ENCODE measurements at places on chromosomes 7 and 10. TPM values are rescaled to one million over a fixed set of nuclear protein-coding genes. Genes with fewer than 3 reads are reported as not detected.

DNA sequence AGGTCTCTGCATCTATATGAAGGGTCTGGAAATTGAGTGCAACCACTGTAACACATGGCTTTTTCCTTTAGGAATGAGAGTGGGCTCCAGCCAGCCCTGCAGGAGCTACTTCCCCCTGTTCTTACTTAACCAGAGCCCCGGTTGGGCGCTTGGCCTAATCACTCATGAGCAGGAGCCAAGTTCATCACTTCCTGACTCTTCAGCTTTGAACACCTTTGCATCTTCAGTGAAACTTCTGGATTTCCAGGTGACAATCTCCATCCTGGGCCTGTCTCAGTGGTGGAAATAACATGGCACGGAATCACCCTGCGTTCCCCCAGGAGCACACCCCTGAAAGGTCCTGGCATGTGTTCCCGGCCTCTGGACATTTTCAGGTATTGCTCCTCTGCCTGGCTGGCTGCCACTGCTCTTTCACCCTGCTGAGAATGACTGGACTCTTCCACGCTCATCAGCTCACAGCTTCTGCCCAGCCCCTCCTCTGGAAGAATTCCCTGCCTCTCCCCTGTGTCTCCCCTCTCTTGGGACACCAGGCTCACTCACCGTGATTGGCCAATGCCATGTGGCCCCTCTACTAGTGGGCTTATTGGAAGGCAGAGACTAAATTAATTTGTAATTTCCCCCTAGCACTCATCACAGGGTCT, 229.1 kb upstream of the GRB10 start:
- DNase-seq, result no peak
- H3K4me3 ChIP-seq, result no peak overlapping the region
- H3K36me3 ChIP-seq, result no peaks in the 10 kb centered on the region
- H3K4me1 ChIP-seq, result peaks cover 11% of the 10 kb centered on the region
- no peak overlapping the region for H3K27ac ChIP-seq

DNA sequence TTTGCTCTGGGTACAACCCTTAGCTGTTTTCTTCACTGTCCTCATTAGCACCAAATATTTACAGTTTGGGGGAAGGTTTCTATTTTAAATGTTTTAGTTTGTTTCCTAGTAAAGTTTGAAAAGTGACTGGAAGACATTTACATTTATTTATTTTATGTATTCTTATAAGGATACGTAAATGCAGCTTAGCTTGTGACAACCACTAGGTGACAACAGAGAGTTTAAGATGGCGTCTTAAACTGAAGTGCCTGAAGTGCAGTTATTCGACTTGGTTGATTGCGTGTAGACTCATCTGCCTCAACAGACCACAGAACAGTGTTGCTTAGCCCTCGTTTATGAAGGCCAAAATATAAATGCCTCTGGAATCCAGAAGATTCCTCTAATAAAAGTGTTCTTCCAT, 378.2 kb upstream of the MYO3A start:
- H3K4me3 ChIP-seq, result no peak overlapping the region
- H3K4me1 ChIP-seq, result no peaks in the 10 kb centered on the region
- no peaks in the 10 kb centered on the region for H3K36me3 ChIP-seq
- no peak overlapping the region for H3K27ac ChIP-seq
- no peak for DNase-seq
- H3K27me3 ChIP-seq, result no peaks in the 10 kb centered on the region

GRCh38 chr7:99098286-99098823, 45.6 kb downstream of the SMURF1 start:
- H3K4me3 ChIP-seq, result no peak overlapping the region
- H3K36me3 ChIP-seq, result no peaks in the 10 kb centered on the region
- H3K27me3 ChIP-seq, result no peaks in the 10 kb centered on the region
- DNase-seq, result no peak
- peaks cover 41% of the 10 kb centered on the region for H3K4me1 ChIP-seq

- H3K4me3 ChIP-seq, result no peak overlapping the region
- no peak for DNase-seq
- H3K27me3 ChIP-seq, result no peaks in the 10 kb centered on the region
- no peaks in the 10 kb centered on the region for H3K36me3 ChIP-seq
Measured at GRCh38 chr7:77651575-77652162, 44.6 kb upstream of the RSBN1L start.

DNA sequence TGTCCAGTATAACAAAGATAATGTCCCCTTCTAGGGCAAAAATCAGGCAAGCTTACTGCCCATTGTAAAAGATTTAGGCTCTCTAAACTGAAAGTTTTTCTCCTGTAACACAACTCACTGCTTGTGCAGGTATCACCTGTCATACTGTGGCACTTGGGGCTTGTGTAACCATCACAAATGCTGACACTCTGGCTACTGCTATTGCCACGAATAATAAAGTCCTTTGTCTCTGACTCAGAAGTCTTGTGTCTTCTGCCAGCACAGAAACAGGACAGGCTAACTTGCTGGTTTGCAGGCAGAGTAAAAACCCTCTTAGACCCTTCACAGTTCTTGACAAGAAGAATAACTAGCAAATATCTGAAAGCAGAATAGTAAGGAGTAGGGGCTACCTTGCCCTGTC, 273.9 kb downstream of the RPS24 start:
- H3K4me3 ChIP-seq, result no peak overlapping the region
- no peak overlapping the region for H3K27ac ChIP-seq
- peaks cover 57% of the 10 kb centered on the region for H3K4me1 ChIP-seq
- H3K36me3 ChIP-seq, result no peaks in the 10 kb centered on the region
- H3K27me3 ChIP-seq, result no peaks in the 10 kb centered on the region
- no peak for DNase-seq

DNA sequence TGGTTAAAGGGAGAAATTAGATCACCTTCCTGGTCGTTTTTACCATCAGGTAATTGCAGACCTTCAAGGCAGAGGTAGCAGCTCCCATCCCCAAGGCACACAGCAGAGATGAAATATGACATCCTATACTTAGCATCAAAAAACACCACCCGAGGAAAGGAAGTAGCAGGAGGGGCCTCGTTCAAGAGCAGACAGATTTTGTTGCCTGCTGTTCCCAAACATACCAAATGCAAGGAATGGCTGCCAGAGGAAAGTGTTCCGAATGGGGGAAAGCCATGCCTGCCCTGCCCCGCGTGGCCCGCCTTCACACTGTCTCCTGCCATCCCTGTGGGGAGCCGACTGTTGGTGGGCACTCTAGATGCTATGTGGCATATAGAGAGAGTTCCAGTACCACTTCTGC, 18.0 kb downstream of the FKBP6 start:
- H3K36me3 ChIP-seq, result no peaks in the 10 kb centered on the region
- no peak overlapping the region for H3K4me3 ChIP-seq
- no peaks in the 10 kb centered on the region for H3K27me3 ChIP-seq
- no peak overlapping the region for H3K27ac ChIP-seq
- DNase-seq, result no peak

- H3K27me3 ChIP-seq, result no peaks in the 10 kb centered on the region
- H3K27ac ChIP-seq, result peak overlapping the region; percentile 19
- no peaks in the 10 kb centered on the region for H3K36me3 ChIP-seq
- peak; percentile 84 for DNase-seq
- H3K4me3 ChIP-seq, result no peak overlapping the region
Measured at GRCh38 chr7:44259547-44260457, 59.0 kb downstream of the YKT6 start.

- H3K4me1 ChIP-seq, result no peaks in the 10 kb centered on the region
- no peak overlapping the region for H3K4me3 ChIP-seq
- no peak overlapping the region for H3K27ac ChIP-seq
- no peaks in the 10 kb centered on the region for H3K36me3 ChIP-seq
Measured at GRCh38 chr7:129238546-129238945, 13.7 kb downstream of the AHCYL2 start.

DNA sequence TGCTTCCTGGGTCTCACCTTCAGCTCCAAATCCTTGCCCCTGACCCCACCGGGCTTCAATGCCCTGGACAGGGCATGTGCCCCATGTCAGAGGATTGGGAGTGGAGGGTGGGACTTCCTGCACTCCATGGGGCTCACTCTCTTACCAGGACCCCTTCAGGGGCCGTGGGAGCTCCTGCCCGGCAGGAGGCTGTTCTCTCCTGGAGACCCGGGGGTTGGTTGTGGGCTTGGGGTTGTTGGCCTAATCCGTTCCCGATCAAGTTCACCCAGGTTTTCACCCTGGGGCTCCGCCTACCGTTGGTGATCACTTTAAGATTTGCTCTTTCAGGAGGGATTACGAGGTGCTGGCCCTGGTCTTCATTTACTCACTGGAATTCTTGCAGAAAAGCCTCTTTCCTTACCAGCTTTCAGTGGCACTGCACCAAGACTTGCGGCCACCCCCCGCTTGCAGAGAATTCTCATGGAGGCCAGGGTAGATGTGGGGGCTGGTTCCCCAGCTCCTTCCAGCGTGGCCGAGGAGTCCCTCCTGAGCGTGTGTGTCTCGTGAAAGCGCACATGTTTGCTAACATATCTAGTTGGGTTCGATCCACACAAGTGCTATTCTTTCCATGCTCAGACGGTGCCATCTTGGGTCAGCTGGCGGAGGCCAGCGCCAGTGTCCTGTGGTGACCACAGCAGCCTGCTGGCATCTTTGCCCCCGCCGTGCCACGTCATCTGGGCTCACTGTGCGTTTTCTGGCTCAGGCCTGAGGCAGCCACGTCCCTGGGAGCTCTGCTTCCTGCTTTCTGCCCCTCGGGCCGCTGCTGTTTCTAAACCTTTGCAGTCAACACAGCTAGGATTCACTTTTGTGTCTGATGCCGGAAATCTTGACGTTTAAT, 15.6 kb downstream of the PWWP2B start:
- H3K4me1 ChIP-seq, result peaks cover 59% of the 10 kb centered on the region
- H3K36me3 ChIP-seq, result no peaks in the 10 kb centered on the region
- no peak overlapping the region for H3K4me3 ChIP-seq
- DNase-seq, result no peak

- no peaks in the 10 kb centered on the region for H3K4me1 ChIP-seq
- no peak overlapping the region for H3K27ac ChIP-seq
- H3K36me3 ChIP-seq, result no peaks in the 10 kb centered on the region
- no peak overlapping the region for H3K4me3 ChIP-seq
Measured at GRCh38 chr7:152886579-152887117, 127.1 kb downstream of the ACTR3B start.

- H3K27ac ChIP-seq, result no peak overlapping the region
- no peaks in the 10 kb centered on the region for H3K36me3 ChIP-seq
- no peak overlapping the region for H3K4me3 ChIP-seq
- DNase-seq, result no peak
- H3K4me1 ChIP-seq, result no peaks in the 10 kb centered on the region
- no peaks in the 10 kb centered on the region for H3K27me3 ChIP-seq
Measured at GRCh38 chr7:33854178-33854577, 51.2 kb upstream of the BMPER start.

DNA sequence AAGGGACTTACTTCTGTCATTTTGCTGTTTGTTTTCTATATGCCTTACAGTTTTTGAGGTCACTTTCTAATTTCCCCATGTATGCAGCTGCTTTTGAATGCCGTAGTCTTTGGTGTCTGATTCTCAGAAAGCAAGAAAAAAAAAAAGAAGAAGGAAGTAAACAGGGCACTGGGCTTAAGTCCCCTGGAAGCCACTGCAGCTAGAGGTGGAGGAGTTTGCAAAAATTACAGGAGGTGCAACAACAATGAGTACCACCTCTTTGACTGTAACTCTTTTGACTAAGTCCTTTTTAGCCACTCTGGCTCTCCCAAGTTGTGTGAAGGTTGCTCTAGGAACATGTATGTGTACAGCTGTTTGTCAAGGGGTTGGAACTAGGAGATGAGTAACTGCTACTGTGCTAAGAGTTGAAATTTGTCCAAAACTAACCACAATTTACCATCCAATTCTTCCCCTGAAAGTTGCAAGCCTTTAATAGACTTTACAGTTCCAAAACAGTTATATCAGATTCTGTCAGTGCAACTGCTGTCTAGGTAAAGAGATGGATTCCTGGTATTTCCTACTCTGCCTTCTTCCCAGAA, 588.0 kb upstream of the LRRN3 start:
- H3K27me3 ChIP-seq, result no peaks in the 10 kb centered on the region
- H3K36me3 ChIP-seq, result no peaks in the 10 kb centered on the region
- H3K27ac ChIP-seq, result no peak overlapping the region
- H3K4me1 ChIP-seq, result no peaks in the 10 kb centered on the region

DNA sequence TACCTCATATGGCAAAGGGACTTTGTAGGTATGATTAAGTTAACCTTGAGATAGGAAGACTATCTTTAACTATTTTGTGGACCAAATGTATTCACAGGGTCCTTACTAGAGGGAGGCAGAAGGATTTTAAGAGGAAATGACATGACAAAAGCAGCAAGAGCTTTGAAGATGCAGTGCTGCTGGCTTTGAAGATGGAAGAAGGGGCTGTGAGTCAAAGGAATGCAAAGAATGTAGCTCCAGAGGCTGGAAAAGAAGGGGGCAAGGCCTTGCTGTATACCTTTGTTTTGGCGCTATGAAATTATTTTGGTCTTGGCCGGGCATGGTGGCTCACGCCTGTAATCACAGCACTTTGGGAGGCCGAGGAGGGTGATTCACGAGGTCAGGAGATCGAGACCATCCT, 3.2 kb upstream of the NRBF2 start:
- H3K27me3 ChIP-seq, result no peaks in the 10 kb centered on the region
- H3K27ac ChIP-seq, result no peak overlapping the region
- no peak for DNase-seq
- H3K36me3 ChIP-seq, result no peaks in the 10 kb centered on the region
- H3K4me3 ChIP-seq, result no peak overlapping the region

DNA sequence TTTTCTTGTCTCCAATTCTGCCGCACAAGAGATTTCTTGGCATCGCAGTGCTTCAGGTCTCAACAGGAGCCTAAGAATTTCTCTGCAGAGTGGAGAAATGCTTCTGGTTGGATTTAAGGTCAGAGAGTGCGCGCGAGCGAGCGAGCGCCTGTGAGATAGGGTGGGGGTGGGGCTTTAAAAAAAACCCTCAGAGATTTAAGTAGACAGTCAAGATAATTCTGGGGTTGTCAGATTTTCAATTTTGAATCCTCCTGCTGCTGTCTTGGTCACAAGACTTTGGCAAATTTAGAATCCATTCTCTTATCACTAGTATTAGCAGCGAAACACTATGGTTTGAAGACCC, 49.7 kb downstream of the CPEB3 start:
- DNase-seq, result no peak
- peak overlapping the region; percentile 88 for H3K27ac ChIP-seq
- no peaks in the 10 kb centered on the region for H3K27me3 ChIP-seq
- H3K4me1 ChIP-seq, result no peaks in the 10 kb centered on the region
- no peaks in the 10 kb centered on the region for H3K36me3 ChIP-seq

GRCh38 chr10:124648738-124649137, 95.4 kb downstream of the FAM53B start:
- no peaks in the 10 kb centered on the region for H3K27me3 ChIP-seq
- H3K4me3 ChIP-seq, result no peak overlapping the region
- H3K27ac ChIP-seq, result peak overlapping the region; percentile 58
- peak; percentile 91 for DNase-seq
- H3K4me1 ChIP-seq, result peaks cover 52% of the 10 kb centered on the region

The LLCFC1 gene
- total RNA-seq, result not detected

The RNF32 gene
- 0.36 TPM for total RNA-seq

The MLLT10 gene
- total RNA-seq, result 39.5 TPM

The RBP3 gene
- total RNA-seq, result not detected

The TMEM139 gene
- total RNA-seq, result not detected

The TAS2R41 gene
- not detected for total RNA-seq

The PLEKHS1 gene
- total RNA-seq, result not detected

All from sigmoid colon (tissue), 7 donors.